ENCODE measurements at places on chromosomes 1 and 21.

DNA sequence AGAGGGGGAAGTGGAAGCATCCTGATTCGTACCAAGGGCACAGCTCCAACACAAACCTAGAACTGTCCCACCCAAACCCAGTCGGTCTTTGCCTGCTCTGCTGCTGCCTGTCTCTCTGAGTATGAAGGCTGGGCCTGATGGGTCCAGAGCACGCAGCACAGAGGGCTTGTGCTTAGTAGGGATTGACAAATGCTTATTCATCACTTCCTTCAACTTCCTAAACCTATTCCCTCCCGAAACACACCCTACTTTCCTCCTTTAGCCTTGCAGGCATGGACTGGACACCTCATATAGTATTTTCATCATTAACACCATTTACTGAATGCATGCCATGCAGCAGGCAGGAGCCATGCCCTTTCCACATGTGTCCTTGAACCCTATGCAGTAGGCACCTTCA lies 31.3 kb downstream of the FOXO6 start:
- no peak for DNase-seq

DNA sequence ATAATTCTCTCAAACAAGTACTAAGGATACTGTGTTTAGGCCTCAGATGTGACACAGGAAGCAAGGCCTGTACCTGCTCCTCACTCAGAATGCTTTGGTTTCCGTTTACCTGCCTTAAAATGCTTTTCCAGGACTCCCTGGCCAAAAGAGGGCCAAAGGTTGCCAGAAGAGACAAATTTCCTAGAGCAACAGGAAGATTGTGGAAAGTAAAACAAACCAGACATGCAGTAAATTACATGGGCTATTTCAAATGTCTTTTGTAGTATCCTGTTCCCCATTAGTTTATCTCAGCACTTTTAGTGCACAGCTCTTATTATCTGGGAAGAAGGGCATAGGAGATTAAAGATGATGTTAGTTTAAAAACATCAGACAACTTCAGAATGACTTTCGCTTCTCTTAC lies 280.0 kb downstream of the NFIA start:
- DNase-seq, result no peak

GRCh38 chr1:1157426-1157913 lies 16.2 kb upstream of the TTLL10 start:
- DNase-seq, result peak; percentile 69

GRCh38 chr21:43675871-43676270 lies 16.5 kb downstream of the RRP1B start:
- no peak for DNase-seq

All from myocyte (in vitro differentiated cells).